EH (cell line): ENCODE measurements at places on chromosomes 11 and 22.

DNA sequence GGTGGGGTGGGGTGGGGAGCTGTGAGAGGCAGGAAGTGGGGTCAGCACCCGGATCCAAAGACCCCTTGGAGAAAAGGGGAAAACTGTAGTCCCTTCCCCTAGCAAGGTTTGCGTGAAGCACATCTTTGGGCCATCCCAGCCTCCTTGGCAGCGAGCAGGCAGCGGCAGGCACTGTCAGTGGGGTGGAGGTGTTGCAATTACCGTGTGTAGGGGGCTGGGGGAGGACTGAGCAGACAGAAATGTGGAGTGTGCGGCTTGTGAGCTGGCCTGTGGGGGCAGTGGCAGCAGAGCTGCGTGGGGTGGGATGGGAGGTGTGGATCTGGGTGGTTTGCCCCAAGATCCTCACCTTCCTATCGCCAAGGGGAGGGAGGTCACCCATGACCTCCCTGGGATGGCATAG, 16.4 kb downstream of the DAGLA start:
- DNase-seq = no peak

DNA sequence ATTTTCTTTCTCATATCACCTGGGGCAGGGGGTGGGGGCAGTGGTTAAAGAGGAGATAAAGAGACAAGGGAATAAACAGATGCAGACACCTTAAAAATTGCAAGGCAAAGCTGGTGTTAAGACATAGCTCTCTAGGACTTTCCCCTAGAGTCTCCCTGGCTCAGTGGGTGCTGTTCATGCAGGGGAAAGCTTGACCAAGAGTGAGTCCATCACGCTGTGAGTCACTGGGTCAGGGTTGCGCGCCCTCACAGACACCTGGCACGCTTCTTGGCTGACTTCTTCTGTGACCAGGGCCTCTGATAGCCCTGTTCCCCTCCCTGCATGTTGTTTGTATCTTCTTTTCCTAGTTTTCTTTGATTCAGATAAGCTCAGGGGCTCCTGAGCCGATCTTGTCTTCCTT, 31.9 kb downstream of the COMMD9 start:
- no peak for DNase-seq

GRCh38 chr11:130894322-130895025, 21.8 kb downstream of the SNX19 start:
- DNase-seq = peak; percentile 76

DNA sequence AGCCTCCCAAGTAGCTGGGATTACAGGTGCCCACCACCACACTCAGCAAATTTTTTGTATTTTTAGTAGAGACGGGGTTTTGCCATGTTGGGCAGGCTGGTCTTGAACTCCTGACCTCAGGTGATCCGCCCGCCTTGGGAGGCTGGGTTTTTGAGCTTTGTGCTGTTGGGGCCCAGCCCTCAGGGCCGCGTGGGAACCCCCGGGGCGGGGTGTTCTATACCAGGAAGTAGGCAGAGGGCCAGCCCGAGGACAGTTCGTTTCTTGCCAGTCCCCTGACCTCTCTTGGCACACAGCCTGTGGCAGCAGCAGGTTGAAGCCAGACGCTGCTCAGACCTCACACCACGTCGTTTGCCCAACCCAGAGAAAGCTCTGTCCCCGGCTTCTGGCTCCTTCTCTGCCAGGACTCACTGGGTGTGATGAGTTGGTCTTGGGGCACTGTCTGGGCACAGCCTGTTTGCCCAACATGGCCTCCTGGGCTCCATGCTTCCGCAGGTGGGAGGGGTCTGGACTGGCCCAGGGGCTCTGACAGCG, 24.9 kb upstream of the CHKA start:
- DNase-seq = peak; percentile 15

- no peak for DNase-seq
These were observed 43.9 kb upstream of the ACCSL start for GRCh38 chr11:44003736-44004451.

DNA sequence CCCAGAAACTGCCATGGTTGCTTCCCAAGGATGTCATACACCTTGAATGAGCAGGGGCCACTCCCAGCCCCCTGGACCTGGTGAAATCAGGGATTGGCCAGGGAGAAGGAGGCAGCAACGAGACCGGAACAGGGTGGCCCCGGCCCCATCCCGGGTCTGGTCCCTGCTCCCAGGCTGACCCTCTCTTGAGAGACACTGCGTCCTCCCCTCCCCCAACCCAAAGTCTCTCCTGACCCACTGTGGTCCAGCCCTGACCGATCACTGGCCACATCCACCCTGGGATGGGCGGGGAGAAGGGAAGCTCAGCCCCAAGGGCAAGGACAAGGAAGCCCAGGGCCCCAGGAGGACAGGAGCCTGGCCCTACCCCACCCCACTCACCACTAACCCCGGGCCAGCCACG, 12.4 kb downstream of the CYTH4 start:
- DNase-seq = no peak

GRCh38 chr11:1892116-1892515, 421 bp upstream of the PRR33 start:
- DNase-seq = no peak

DNA sequence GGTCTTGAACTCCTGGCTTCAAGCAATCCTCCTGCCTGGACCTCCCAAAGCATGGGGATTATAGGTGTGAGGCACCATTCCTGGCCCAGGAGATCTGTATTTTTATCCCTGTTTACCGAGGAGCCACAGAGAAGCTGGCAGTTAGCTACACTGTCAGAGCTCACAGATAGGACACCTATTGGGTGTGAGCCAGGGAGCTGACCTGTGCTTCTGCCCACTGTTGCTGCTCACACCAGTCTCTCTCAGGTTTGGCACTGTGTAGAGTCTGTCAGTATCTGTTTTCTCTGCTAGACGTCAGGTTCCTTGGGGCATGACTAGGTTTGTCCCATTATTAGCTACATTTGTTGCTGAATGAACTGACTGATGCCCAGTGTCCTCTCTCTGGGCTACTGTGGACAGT, 17.5 kb downstream of the PPP6R2 start:
- no peak for DNase-seq

GRCh38 chr22:30887453-30887852, 81.1 kb downstream of the MORC2 start:
- DNase-seq = no peak

- DNase-seq = no peak
These were observed 2.0 kb downstream of the OR8D4 start for GRCh38 chr11:123903932-123904331.

- DNase-seq = no peak
These were observed 1.7 kb upstream of the IL10RA start for GRCh38 chr11:117984476-117984875.

- DNase-seq = no peak
These were observed 9.7 kb downstream of the PDGFB start for GRCh38 chr22:39234867-39235687.

- DNase-seq = no peak
These were observed 10.7 kb downstream of the OLFML1 start for GRCh38 chr11:7495882-7496551.

DNA sequence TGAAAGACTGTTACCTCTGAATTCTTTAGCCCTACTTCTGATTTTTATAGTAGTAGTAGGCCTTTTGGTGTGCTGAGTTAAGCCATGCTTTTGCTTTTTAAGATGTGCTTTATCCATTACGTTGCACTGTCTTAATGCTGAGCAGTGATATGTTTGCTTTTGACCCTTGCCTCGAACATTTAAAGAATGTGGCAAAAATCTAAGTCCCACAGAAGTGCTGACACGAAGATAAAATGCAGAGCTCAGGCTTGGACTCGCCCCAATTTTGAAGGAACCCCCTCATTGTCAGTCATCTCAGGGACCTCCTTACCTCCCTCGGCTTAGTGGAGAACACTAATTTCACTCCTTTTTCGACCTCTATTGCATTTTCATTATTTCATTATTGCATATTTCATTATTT, 272.9 kb downstream of the DDX10 start:
- DNase-seq = no peak

GRCh38 chr11:12287009-12287373, 90.4 kb upstream of the PARVA start:
- peak; percentile 99 for DNase-seq

- DNase-seq = no peak
These were observed 4.0 kb downstream of the A4GALT start for GRCh38 chr22:42716649-42717127.

DNA sequence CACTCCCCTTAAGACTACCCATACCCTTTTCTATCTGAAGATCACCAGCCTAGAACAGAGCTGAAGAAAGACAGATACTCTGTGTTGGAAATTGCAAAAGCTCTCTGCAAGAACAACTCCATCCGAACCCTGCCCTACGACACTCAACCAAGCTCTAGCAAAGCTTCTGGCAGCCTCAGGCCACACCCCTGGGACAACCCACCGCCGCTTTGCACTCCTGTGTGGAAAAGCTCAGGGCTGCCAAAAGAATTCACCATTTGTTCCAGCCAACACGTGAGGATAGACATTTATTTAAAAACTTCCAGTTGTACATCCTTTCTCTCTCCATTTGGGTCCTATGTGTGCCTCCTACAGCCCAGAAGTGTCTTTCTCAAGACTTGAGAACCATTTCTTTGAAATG, 62.4 kb upstream of the CD5 start:
- no peak for DNase-seq

DNA sequence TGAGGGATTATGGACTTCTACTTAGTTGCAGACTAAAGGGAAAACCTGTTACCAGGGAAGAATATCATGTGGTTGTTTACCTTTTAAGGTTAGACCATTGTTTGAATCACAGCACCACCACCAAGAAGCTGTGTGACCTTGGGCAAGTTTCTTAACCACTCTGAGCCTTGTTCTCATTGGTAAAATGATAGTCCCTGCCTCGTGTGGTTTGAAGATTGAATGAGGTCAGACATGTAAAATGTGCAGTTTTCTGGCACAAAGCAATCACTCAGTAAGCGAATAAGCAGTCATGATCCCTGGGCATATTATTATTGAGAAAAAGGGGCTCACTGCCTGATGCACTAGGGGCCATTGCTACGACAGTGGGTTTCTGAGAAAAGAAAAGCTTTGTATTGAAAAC, 28.3 kb downstream of the MOV10L1 start:
- DNase-seq = no peak

- no peak for DNase-seq
These were observed 118.1 kb downstream of the BARX2 start for GRCh38 chr11:129493746-129494145.

GRCh38 chr22:37777122-37777687, 30.5 kb upstream of the GCAT start:
- peak; percentile 86 for DNase-seq

DNA sequence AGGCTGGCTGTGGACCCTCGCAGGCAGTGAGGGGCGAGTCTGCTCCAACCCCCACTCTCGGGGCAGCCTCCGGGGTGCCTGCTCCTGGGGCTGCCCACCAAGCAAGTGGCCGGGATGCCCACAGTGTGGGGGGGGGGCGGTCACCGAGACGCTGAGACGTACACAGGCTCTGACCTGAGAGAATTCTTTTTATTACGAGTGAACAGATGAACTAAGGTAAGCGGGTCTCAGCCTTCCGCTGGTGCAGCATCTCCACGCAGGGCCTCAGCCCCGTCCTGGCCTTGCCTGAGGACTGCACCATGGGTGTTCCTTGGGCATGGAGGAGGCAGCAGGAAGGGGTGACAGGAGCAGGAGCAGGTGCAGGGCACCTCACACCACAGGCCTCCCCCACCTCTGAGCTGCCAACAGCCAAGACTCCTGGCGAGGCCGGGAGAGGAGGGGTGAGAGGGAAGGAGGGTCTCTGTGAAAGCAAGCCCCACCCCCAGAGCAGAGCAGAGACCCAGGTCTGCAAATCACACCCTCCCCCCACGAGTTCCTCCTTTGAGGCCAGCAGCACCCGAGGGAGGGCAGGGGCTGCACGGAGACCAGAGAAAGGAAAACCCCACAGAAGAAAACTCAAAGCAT, 17.2 kb downstream of the MOB2 start:
- DNase-seq = no peak

DNA sequence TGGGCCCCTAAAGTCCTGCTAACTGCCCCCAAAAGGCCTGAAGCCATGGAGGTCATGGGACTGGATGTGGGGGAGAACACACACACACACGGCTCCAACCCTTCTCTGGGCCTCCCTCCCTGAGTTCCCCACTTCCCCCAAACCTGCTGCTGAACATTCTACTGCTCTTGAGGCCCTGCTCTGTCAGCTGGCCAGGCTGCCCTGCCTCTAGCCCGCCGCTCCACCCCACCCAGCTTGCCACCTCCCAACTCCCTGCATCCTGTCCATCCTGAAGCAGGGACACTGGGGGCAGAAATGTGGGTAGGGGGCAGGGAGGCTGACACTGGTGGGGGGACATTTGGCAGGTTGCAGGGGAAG, 1.0 kb downstream of the KCNJ4 start:
- no peak for DNase-seq

DNA sequence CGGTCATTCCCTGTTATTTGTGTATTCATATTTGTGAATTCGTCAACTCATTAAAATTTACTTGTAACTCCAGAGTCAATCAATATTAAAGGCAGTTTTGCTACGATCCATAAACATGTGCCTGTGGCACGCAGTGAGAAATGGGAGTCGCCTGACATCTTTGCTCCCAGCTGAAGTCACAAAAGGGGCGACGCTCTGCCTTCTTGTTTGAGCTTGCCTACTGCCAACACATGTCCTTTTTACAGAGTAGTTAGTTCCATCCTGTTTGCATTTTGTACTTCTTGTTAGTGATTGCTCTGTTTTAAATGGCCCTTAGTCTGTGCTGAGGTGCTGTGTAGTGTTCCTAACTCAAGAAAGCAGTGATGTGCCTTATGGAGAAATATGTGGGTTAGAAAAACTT, 305.3 kb downstream of the ETS1 start:
- DNase-seq = no peak

DNA sequence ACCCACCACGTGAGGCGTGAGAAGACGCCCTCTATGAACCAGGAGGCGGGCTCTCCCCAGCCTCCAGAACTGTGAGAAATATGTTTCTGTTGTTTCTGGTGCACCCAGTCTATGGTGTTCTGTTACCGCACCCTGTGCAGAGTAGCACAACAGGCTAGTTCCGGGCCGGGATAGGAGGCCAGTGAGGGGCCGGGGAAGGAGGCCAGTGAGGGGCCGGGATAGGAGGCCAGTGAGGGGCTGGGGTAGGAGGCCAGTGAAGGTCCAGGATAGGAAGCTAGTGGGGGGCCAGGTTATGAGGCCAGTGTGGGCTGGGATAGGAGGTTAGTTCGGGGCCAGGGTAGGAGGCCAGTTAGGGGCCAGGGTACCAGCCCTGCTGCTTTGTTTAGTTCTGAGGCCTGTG, 204.6 kb downstream of the BARX2 start:
- no peak for DNase-seq

DNA sequence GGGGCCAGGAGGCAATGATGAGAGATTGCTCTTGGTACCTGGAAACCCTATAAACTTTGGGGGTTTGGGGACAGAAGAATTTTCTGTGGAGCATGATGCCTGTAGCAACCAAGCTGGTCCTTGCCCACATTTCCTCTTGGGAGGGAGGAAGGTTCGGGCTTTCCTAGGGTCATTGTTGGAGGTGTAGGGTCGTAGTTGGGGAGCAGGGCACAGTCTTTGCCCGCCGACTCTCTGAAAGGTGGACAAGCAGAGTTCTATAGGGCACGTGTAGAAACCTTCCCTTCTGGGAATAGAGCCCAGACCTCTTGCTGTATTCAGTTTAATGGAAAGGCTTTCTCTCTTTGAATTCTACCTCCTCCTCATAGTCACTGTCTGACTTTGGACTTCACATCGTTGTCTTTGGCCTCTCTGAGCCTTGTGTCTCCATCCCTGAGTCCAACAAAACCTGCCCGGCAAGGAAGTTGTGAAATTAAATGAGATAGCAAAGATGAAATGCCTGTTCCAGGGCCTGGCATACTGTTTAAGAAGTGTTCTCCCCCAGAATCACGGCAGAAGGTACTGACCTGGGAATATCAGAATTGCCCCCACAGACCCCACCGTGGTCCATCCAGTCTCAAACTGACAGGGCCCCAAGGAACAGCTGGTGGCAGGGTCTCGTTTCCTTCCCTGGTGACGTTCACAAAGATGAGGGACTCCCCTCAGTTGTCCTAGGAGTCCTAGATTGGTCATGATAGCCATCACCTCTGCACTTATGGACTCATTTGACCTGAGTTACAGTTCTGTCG, 1.6 kb downstream of the PRDM11 start:
- no peak for DNase-seq
